ENCODE measurements at places on chromosomes 6 and 20.
A peak's percentile ranks its signal among the peaks of the same experiment; 100 is the strongest.

DNA sequence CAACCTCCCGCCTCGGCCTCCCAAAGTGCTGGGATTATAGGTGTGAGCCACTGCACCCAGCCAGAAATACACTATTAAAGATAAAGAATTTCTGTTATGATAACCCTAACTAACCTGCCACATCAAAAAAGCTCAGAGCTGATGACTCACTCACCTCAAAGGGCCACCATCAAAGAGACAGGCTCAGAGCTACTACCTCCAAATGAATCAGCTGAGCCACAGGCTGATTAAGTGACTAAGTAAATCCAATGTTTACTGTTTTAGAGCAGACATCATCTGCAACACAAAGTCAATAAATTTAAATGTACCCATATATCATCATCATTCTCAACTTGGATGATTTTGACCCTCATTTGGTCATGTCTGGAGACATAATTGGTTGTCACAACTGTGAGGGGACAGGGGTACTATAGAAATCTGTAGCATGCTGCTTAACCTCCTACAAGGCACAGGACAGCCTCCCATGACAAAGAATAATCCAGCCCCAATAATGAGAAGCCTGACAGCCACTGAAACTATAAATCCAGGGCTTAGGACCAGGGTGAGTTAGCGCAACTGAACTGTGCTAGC lies 106.5 kb downstream of the ATP9A start:
- DNase-seq = peak; percentile 14

GRCh38 chr6:105375797-105376196 lies 27.1 kb downstream of the PREP start:
- DNase-seq = no peak

DNA sequence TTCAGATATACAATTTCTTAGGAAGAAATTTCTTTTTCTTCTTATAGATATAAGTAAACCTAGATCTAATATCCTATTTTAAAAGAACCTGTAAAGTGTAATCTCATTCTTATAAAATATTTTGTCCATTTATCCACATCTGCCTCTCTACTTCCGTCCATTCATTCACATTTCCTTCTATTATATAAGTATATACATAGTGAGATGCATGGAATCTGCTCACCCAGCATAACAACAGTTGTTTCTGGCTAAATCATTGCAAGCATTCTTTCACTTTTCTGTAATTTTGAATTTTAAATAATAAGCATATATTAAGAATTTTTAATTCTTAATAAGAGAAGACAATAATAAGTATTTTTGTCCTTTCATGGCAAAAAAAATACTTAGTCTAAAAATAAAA lies 45.4 kb downstream of the CEP162 start:
- DNase-seq = no peak

GRCh38 chr6:137740967-137741761 lies 125.9 kb upstream of the TNFAIP3 start:
- no peak for DNase-seq

- DNase-seq = no peak
Measured at GRCh38 chr6:28371706-28372451, 22.1 kb downstream of the ZKSCAN3 start.

- no peak for DNase-seq
Measured at GRCh38 chr6:95017922-95018321, 559.4 kb upstream of the MANEA start.

- DNase-seq = no peak
Measured at GRCh38 chr6:167937948-167938911, 59.2 kb upstream of the KIF25 start.

GRCh38 chr20:8385247-8385646 lies 253.2 kb downstream of the PLCB1 start:
- no peak for DNase-seq

GRCh38 chr20:35191419-35192117 lies 19.7 kb downstream of the PROCR start:
- no peak for DNase-seq

DNA sequence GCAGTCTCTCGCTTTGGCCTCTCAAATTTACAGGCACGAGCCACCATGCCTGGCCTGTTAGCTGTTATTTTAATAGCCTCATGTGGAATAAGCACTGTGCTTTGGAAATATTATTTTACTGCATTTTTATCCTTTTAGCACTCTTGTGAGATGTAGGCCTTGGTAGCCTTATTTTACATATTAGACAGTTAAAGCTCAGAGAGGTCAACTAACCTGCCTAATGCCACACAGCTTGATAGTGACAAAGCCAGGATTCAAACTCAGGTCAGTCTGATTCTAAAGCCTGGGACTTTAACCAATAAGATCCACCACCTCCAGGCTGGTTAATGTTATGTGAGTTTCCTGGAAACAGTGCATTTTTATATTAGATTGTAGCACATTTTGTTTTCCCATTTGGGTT lies 9.5 kb downstream of the TNFAIP3 start:
- DNase-seq = no peak

DNA sequence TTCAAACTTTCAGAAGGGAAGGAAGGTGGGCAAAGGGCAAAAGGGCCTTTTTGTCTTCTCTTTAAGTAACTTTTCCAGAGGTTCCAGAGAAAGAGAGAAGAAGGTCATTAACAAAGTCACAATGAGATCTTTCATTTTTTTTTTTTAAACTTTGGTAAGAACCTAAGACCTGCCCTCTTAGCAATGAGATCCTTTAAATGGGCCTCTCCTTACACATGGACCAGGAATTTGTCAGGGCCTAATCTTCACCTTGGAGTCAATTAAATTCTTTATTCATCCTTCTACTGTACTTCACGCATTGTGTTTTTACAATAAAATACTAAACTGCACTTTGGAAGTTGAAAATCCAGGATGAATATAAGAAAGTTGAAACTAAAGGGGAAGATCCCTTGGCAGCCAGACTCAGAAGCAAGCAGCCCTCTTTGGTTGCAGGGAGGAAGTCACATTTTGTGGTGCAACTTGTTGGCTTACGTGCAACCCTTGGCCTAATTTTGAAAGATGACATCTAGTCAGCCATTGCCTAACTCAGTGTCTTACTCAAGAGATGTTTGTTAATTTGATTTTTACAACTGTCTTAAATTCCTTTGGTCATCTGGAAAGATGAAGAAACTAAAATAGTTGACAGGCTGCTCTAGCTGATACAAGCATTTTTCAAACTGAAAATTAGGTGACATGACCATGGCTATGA lies 11.9 kb upstream of the TMEM170B start:
- no peak for DNase-seq

GRCh38 chr6:158086054-158086503 lies 82.0 kb downstream of the SERAC1 start:
- DNase-seq = no peak

DNA sequence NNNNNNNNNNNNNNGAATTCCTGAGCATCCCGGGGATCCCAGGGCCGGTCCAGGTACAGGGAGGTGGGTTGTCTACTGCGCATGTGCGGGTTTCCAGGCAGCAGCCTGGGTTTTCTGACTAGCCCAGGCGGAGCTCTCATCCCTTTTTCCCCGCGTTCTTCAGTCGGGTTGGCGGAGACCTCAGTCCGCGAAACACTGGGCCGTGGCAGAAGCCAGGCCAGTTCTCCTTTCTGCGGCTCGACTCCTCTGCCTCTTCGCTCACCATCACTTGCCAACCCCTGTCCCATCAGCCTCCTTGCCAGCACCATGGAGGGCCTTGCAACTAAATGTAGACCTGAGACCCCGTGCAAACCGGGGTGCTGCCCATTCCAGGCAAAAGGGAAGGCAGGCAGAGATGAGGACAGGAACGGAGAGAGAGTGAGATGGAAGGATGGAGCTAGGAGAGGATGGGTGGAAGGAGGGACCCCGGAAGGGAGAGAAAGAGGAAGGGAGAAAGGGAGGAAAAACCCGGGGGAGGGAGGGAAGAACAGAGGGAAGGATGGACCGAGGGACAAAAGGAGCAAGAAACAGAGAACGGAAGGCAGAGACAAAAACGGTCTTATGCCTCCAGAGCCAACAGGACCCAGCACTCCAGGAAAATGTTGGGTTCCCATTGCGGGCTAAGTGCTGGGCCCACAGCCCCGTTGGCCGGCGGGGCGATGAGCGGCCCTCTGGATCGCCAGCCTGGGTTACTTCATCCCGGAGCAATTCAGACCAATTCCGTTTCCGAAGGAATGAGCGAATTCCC lies 445.4 kb upstream of the DEFB115 start:
- no peak for DNase-seq

GRCh38 chr20:40669692-40670091 lies 19.3 kb downstream of the MAFB start:
- DNase-seq = no peak

- no peak for DNase-seq
Measured at GRCh38 chr6:105209950-105210706, 30.3 kb upstream of the POPDC3 start.

DNA sequence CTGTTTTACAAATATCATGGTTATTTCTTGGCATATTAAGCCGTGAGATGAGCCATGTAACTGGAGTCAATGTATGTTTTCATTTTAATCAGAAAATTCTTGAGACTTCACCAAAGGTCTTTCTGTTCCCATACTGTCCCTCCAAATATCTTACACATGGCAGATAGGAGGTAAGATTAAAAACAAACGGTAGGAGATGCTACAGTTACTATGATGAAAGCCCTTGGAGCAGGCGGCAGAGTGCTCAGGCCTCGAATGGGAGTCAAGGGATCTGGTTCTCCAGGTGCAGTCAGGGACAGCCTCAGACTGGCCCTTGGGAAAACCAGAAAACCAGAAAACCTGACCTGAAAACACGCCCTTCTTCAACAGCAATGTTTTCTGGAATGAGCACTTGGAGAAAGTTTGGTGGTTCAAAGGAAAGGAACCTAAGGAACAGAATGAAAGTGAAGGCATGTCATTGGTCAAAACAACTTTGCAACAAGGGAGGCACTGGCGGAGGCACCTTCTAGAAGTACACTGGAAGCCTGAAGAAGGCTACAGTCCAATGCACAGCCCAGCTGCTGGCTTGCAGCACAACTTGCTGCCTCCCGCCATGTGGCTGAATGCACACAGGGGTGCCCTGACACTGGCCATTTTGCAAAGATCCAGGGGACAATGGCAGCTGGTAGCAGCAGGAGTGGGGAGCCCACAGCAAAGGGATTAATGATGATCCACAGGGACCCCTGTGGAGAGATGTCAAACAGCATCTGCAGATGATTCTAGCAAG lies 17.4 kb upstream of the FOXO3 start:
- no peak for DNase-seq

DNA sequence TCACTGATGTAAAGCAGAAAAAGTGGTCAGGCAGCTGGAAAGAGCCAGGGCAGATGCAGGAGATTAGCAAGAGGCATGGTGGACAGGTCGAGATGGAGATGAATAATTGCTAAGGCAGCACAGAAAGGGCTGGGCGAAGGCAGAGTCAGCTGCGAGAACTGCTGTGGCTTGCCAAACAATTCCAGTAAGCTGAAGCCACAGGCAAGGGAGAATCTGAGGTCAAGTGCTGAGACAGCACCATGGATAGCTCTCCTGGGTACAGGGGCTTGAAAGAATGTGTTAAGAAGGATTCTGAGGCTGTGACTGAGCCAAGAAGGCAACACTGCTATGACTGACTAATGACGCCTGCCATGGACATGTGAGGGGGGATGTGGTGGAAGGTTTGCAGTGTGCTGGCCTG lies 220.8 kb upstream of the FOXA2 start:
- DNase-seq = no peak
